ENCODE measurements at places on chromosomes 3 and 15. TPM values are rescaled to one million over a fixed set of nuclear protein-coding genes. Genes with fewer than 3 reads are reported as not detected.

Gene EOMES
- 0.55 TPM for total RNA-seq

Gene MORC1
- total RNA-seq, result not detected

Gene MITF
- total RNA-seq, result 0.50 TPM

Gene MB21D2
- total RNA-seq, result 12.3 TPM

Gene GRAMD1C
- total RNA-seq, result 1.2 TPM

Gene GOLGA6L10
- 1.9 TPM for total RNA-seq
